Astrocyte of the hippocampus (primary cell): ENCODE measurements at places on chromosomes 11 and 22.
A peak's percentile ranks its signal among the peaks of the same experiment; 100 is the strongest.

- no peak for DNase-seq
Observed at GRCh38 chr11:45245218-45246045, 40.7 kb downstream of the SYT13 start.

DNA sequence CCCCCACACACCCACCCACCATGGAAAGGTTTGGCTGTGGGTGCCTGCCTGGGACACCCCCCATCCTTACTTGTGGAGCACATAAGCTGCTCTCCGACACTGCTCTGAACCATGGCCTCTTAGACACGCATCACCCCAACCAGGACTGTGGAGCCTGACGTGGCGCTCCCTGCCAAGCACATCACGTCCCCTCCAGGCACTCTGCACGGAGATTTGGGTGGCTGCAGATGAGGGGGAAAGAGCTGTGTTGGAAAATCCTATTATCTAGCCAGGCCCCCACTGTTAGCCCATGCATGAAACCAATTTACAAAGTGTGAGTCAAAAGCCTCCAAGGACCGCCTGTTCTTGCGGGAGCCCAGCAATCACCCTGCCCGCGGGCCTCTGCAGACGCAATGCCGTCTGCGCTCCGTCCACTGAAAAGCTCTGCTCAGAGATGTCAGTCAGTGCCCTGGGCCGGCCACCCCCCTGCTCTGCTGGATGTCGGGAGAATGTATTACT, 163.4 kb upstream of the NECTIN1 start:
- no peak for DNase-seq

DNA sequence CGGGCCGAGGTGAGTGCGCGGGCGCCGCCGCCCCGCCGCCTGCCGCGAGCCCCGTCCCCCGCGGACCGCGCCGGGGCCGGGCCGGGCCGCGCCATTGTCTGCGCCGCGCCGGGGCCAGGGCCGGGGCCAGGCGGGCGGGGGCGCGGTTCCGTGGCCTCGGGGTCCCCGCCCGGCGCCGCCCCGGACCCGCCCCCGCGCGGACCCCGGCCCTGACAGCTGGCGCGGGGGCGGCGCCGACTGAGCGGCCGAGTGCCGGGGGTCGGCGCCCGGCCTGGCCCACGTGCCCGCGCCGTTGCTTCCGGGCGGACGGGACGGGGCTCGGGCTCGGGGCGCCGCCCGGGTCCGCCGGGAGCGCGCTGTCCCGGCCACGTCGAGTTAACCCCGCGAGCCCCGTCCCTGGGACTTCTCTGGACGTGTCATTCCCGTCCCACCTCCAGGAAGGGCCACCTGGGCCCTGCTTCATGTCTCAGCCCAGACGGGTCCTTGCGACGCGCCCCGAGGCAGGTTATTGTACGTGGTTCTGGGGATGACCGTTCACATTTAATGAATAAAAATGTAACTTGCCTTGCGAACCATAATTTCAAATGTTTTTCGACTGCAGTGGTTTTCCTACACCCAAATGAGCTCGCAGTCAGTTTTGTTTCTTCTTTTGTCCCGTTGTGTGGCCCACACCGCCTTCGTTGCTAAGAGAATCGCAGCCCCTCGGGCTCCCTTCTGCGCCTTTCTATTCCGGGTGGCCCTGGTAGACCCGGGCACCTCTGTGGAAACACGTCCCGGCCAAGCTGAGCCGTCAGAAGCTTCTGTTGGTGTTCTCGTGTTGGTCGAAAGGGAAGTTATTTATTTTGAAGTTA, 562 bp downstream of the ZBED4 start:
- peak; percentile 60 for DNase-seq

DNA sequence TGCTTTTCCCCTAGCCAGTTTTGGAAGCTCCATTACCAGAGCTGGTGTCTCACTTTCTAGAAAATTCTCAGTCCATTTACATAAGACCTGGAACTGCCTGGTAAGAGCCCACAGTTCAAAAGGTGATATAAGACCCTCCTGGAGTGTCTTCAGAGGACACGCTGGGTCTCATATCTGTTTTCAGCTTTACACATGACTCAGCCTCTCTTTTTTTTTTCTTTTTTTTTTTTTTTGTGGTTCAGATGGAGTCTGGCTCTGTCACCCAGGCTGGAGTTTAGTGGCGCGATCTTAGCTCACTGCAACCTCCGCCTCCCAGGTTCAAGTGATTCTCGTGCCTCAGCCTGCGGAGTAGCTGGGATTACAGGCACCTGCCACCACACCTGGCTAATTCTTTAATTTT, 30.7 kb downstream of the WEE1 start:
- DNase-seq: peak; percentile 19

DNA sequence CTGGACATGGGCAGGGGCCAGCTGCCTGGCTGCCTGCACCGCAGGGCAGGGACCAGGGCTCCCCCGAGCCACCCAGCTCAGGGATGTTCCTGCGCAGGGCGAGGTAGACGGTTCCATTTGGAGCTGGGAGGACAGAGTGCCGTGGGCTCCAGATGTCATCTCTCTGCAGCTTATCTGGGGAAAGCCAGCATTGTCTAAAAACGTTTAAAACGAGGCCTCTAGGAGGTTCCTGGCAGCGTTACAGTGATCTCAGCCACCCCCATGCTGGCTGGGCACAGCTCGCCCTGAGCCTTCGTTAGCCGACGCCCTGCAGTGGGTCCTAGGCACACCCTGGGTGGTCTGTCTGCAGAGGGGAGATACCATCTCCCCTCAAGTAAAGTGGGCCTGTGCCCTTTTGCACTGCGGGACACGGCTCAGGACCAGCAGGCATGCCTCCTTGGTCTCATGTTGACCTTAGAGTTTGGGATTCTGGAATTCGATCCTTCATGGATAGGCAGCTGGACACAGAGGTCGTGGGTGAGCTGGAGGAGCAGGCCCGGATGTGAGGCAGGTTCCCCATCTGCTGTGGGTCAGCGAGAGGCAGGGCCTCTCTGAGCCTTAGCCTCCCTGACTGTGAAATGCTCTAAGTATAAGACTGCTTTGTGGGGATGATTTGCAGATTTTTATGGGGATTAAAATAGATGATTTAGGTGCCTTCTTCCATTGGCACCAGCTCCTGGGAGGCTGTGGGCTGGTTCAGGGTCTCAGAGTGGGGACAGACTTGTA, 14.1 kb downstream of the SYNGR1 start:
- no peak for DNase-seq

GRCh38 chr11:29260939-29261705, 755.7 kb downstream of the KCNA4 start:
- peak; percentile 30 for DNase-seq

- DNase-seq: no peak
Observed at GRCh38 chr11:66291706-66292542, at the start of gene TMEM151A. TMEM151A (plus strand) TSS chr11:66291894; CDS start chr11:66292014, 120 bp downstream.

GRCh38 chr22:20055654-20056053, 24.4 kb upstream of the DGCR8 start:
- DNase-seq: no peak
